Activated CD4-positive, alpha-beta T cell treated with anti-CD3 and anti-CD28 coated beads, Interleukin-2, amount 50 U/mL, for 1 hour (primary cell): ENCODE measurements at places on chromosomes 2 and 18.

DNA sequence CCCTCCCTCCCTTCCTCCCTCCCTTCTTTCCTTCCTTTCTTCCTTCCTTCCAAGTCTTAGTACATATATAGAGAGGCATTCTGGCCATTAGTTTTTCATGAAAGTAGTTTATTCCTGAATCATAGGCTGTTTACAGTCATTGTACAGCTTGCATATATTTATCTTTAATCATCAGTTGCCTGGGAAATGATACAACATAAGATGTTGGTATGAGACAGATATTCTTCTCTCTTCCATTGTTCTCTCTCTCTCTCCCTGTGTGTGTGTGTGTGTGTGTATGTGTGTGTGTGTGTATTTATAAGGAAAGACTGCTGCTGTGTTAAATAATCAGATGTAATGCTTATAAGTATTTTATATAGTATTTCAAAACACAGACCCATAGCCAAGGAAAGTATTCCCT, 289.8 kb upstream of the UBE2E3 start:
- no peak for DNase-seq

DNA sequence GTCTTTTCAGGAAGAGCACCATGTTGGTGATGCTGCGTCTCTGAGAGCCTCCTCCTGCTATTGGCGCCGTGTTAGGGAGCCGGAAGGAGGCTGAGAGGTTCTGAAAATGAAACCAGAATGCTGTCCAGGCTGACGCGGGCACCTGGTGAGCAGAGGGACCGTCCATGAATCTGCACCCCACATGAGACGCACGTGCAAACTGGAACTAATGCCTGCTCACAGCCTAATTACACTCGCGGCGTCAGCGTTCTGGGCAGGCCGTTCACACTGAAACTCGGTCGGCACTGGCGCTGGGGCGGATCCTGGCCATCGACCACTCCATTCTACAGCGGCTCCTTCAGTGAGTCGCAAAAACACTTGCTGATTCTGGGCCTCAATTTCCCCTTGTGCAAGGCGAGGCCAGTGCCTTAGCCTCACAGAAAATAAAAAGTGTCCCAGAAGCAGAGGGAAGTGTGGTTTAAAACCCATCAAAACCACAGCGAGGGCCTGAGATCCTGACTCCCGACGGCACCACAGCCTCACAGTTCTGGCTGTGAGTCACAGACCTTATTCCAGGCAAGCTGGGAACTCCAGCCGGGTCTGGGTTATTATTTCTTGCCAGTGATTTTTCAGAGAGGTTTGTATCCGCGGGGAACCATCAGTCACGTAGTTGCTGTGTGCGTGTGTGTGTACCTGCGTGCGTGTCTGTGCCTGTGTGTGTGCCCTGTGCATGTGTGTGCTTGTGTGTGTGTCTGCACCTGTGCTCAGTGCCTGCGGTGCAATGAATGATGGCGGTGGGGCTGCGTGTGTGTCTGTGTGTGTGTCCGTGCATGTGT, 49.1 kb upstream of the CTDP1 start:
- no peak for DNase-seq

DNA sequence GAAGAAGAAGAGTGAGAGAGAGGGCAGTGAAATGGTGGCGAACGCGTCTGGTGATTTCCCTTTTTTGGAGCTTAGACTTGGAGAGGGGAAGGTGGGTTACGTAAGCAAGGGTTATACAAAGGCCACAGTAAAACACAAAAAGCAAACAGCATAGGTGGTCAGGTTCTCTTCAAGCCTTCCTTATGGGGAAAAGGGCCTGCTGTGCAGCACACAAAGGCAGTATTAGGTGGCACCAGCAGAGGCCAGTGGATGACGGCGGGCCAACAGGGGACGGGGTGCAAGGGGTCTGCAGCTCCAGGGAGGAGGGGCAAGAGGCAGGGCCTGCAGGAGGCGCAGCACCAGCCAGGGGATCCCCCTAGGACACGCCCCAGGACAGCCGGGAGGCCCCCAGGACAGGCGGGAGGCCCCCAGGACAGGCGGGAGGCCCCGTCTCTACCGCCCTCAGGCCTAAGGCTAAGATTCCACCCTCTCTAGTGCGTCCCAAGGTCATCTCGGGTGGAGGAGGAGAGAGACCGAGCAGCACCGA, 32.6 kb upstream of the NPC1 start:
- DNase-seq, result no peak

GRCh38 chr2:197059477-197059876, 133.0 kb upstream of the PGAP1 start:
- DNase-seq, result no peak

- DNase-seq, result no peak
These were observed 231.5 kb downstream of the LPIN1 start for GRCh38 chr2:11977766-11978524.

- no peak for DNase-seq
These were observed 42.7 kb downstream of the EPAS1 start for GRCh38 chr2:46339676-46340459.

DNA sequence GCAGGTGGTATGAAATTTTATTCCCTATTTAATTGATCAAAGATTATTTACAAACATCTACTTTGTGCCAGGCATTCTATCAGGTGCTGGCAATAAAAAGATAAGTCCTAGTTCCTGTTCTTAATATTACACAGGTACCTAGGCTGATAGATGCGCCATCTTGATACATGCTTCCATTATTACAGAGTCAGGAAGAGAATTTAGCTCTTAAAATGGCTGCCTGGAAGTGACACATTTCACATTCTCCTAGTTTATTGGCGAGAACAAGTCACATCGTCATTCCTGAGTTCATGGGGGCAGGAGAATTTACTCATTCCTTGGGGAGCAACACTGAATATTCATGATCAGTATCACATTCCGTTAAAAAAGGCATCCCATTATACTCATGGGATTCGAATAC, 1.1 kb upstream of the DARS1 start:
- DNase-seq, result no peak

- no peak for DNase-seq
These were observed 70.9 kb downstream of the APOB start for GRCh38 chr2:20972792-20973565.

DNA sequence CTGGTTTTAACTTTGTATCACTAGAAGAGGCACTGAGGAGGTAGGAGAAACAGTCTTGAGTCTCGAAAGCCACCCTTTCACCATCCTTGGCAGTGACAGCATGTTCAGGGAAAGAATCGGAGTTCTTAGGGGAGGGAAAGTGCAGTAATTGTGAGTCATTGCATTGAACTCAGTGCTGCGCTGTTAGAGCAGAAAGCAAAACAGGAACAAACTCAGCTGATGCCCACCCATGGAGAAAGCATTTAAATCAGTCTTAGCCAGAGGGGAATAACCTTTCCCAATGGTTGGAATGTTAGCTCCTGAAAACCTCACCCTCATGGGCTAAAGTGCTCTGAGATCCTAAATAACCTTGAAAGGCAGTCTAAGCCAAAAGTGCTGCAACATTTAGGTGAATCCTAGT, 845.6 kb upstream of the CNTNAP5 start:
- DNase-seq, result no peak

DNA sequence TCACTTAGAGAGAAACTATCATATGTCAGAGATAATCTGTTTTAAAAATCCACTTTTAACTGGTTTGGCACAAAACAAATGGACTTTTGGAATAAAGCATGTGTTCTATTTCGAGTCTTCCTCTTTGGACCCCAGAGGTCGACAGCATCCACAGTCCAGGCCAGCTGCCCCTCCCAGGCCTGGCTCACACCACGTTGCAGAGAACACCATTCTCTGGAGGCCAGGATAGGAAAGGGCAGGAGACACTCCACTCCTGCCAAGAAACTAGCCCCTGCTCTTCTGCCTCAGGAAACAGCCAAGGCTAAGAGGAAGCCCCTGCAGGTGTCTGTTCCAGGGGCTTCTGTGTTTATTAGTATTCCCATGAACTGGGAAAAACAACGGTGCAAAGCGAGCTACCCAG, 456.6 kb upstream of the ID2 start:
- no peak for DNase-seq

DNA sequence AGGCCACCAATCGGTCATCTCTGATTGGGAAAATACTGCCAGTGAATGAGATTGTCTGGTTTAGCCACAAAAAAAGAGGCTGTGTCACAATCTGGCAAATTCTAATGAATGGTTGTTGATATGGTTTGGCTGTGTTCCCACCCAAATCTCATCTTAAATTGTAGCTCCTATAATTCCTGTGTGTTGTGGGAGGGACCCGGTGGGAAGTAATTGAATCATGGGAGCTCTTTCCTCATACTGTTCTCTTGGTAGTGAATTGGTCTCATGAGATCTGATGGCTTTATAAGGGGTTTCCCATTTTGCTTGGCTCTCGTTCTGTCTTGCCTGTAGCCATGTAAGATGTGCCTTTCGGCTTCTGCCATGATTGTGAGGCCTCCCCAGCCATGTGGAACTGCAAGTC, 838.3 kb downstream of the SLC4A3 start:
- DNase-seq, result no peak

DNA sequence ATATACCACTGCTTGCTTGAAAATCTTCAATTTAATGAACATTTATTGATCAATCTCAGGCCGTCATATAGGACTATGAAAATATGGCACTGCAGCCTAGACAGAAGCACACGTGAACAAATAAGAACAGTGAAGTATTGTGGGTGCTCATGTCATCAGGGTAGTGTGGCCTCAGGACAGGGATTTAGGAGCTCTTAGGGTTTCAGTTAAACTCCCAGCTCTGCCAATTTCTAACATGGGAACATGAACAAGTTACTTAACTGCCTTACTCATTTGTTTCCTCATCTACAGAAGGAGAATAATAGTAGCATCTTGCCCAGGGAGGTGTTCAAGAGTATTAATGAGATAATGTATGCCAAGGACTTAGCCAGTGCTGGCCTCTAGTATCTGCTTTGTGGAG, 146.0 kb upstream of the MAP3K20 start:
- no peak for DNase-seq

DNA sequence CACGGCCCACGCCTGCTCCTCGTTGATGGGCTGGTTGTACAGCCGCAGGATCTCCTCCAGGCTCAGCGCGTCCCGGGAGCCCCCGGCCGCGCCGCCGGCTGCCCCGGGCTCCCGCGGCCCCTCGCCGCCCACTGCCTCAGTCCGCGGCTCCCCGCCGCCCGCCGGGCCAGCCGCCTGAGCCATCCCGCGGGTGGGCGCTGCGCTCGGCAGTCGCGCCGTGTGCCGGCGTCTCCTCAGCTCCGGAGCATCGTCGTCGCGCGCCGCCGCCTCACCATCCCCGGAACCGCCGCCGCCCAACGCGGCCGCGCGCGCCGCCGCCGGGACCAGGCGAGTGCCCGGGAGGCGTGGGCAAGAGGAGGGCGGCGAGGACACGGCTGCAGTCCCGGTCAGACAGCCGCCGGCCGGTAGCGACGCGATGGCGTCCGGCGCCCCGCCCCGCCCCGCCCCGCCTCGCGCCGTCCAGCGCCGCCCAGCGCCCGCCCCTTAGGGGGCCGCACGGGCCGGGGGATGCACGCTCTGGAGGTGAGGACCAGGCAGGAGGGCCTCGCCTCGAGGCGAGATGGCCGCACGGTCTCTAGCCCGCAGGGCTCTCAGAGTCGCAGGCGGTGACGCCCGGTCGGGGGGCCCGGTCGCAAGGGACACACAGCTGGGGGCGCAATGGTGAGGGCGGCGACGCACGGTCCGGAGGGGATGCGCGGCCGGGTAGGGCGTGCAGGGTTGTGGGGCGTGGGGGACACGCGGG, at the start of gene SPIRE1:
Gene SPIRE1 (minus strand): TSS at position 424 of the 742 bp plus-strand sequence. CDS start 241 bp downstream, at position 183.
- no peak for DNase-seq

- DNase-seq, result no peak
These were observed 709 bp downstream of the RAB27B start for GRCh38 chr18:54828986-54829385.

DNA sequence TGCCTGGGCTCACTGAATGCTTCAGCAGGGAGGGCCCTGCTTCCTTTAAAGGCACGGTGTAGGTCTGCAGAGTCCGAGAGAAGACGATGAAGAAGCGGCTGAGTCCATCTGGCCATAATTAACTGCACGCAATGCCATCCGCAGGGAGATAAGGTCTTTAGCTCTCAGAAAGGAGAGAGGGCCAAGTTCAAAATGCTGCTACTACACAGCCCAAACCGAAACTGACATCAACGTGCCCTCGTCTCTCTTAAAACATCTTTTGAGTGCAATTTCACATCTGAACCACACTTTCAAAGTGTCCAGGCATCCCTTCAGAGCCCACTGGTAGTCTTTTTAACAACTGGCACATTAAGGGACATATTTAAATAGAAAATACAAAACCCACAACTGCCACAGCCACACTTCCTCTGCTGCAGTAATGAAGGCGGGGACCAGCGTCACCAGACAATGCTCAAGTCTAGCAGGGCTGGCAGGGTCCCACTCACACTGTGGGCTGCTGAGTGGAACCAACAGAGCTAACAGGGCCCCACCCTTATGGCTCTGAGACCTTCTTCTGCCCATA, 35.8 kb downstream of the ST3GAL5 start:
- peak; percentile 75 for DNase-seq

GRCh38 chr2:174585657-174586252, 11.8 kb downstream of the WIPF1 start:
- DNase-seq, result no peak

DNA sequence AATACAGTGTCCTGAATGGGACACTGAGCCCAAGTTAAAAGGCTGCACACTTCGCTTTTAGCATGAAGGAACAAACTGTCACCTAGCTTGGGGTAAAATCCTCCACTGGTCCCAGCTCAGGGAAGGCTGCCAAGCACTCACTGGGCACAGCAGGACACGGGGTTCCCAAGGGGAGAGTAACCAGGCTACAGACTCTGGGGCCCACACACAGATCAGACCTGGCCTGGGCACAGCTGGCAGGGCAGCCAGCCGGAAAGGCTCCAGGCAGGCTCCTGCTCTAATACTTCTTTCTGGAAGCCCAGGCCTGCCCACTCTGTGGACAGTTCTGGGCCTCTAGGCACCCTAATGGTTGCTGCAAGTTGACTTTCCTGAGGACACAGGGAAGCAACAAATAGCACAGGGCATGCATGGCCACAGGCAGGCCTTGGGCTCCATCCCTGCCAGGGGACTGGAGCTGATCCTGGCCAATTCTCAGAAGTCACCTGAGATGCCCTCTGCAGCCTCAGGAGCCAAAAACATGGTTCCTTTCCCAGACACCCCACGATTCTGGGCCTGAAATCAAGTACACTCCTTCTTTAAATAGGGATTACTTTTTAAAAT, 18.7 kb upstream of the SULT1C3 start:
- no peak for DNase-seq

- DNase-seq, result no peak
These were observed 17.0 kb upstream of the ATL2 start for GRCh38 chr2:38394041-38394440.

- no peak for DNase-seq
These were observed 67.9 kb downstream of the LOXHD1 start for GRCh38 chr18:46588971-46589660.

DNA sequence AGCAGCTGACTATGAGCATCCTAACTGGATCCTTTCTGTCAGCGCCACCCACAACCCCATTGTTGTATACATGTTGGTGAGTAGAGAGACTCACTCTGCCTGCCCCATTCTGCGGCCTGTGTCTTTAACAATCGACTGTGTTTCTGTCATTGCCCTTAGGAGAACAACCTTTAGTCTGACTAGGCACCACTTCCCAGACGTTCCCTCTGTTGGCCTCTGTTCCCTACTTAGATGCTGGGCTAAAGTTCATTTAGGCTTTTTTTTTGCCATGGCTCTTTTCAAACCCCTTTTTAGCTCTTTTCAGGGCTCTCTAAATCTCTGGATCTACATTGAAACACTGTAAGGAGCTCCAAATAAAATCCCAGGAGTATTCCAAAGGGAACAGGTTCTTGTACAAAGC, 20.5 kb upstream of the ACAA2 start:
- DNase-seq, result no peak

GRCh38 chr18:30469091-30469490, 573.5 kb downstream of the DSC3 start:
- DNase-seq, result no peak
